Smooth muscle cell of trachea (primary cell): ENCODE measurements at places on chromosomes 1 and 21. TPM values are rescaled to one million over a fixed set of nuclear protein-coding genes. Genes with fewer than 3 reads are reported as not detected.

CASQ1 gene
- 0.83 TPM in 1 of 2 replicates, not detected in the other for total RNA-seq

PPM1J gene
- total RNA-seq = 1.3 and 1.5 TPM in 2 replicates

LCE3D gene
- total RNA-seq = not detected in 2 replicates

PTPRU gene
- total RNA-seq = 14.4 and 42.5 TPM in 2 replicates

MTR gene
- total RNA-seq = 30.9 and 34.3 TPM in 2 replicates

LCE6A gene
- total RNA-seq = not detected in 2 replicates

LAMB3 gene
- total RNA-seq = 25.5 and 42.8 TPM in 2 replicates

PHGDH gene
- total RNA-seq = 110 and 146 TPM in 2 replicates

CLCN6 gene
- total RNA-seq = 16.2 and 22.5 TPM in 2 replicates

OLFML3 gene
- total RNA-seq = 139 and 144 TPM in 2 replicates

CD5L gene
- total RNA-seq = not detected in 2 replicates

CDA gene
- 1.2 and 1.3 TPM in 2 replicates for total RNA-seq

LYSMD1 gene
- 5.8 and 6.1 TPM in 2 replicates for total RNA-seq

TTLL7 gene
- total RNA-seq = 18.7 and 31.6 TPM in 2 replicates

PTP4A2 gene
- 312 and 322 TPM in 2 replicates for total RNA-seq

OR10X1 gene
- not detected in 2 replicates for total RNA-seq

SH2D1B gene
- total RNA-seq = not detected in 2 replicates

INSRR gene
- under 0.01 TPM in 1 of 2 replicates, not detected in the other for total RNA-seq

CHI3L2 gene
- 2.5 and 10.6 TPM in 2 replicates for total RNA-seq

RGS13 gene
- not detected in 2 replicates for total RNA-seq

HAO2 gene
- total RNA-seq = not detected in 2 replicates

PBX1 gene
- 60.7 and 68.4 TPM in 2 replicates for total RNA-seq

CDCA8 gene
- 1.5 and 16.4 TPM in 2 replicates for total RNA-seq

ELF3 gene
- total RNA-seq = under 0.01 and 1.2 TPM in 2 replicates

RUNX3 gene
- 0.17 TPM in 1 of 2 replicates, not detected in the other for total RNA-seq

ANKRD34A gene
- 0.50 and 0.73 TPM in 2 replicates for total RNA-seq

EXO1 gene
- total RNA-seq = 2.0 and 14.7 TPM in 2 replicates

GBP6 gene
- total RNA-seq = under 0.01 and 0.15 TPM in 2 replicates

HSD17B7 gene
- 17.5 and 25.3 TPM in 2 replicates for total RNA-seq

APOBEC4 gene
- not detected in 2 replicates for total RNA-seq

C1orf159 gene
- 5.0 and 5.4 TPM in 2 replicates for total RNA-seq

BLACAT1 gene
- under 0.01 TPM in 1 of 2 replicates, not detected in the other for total RNA-seq

ANKRD65 gene
- 2.8 and 4.2 TPM in 2 replicates for total RNA-seq

CA6 gene
- total RNA-seq = not detected in 2 replicates

DMBX1 gene
- not detected in 2 replicates for total RNA-seq

CADM3 gene
- not detected in 2 replicates for total RNA-seq

TRABD2B gene
- 0.17 TPM in 1 of 2 replicates, not detected in the other for total RNA-seq

SYNC gene
- 67.1 and 136 TPM in 2 replicates for total RNA-seq

PANK4 gene
- 15.6 and 23.3 TPM in 2 replicates for total RNA-seq

MSTO1 gene
- 23.7 and 25.5 TPM in 2 replicates for total RNA-seq

LRRC53 gene
- not detected in 2 replicates for total RNA-seq

OR2L5 gene
- total RNA-seq = not detected in 2 replicates

WNT3A gene
- total RNA-seq = not detected in 2 replicates

WNT4 gene
- not detected in 2 replicates for total RNA-seq

SPRR4 gene
- not detected in 2 replicates for total RNA-seq

HMCN1 gene
- 7.4 and 10.9 TPM in 2 replicates for total RNA-seq
